ENCODE measurements at places on chromosomes 3 and 15.

GRCh38 chr15:33028495-33028894 is 166.0 kb downstream of the FMN1 start:
- no peak for DNase-seq

DNA sequence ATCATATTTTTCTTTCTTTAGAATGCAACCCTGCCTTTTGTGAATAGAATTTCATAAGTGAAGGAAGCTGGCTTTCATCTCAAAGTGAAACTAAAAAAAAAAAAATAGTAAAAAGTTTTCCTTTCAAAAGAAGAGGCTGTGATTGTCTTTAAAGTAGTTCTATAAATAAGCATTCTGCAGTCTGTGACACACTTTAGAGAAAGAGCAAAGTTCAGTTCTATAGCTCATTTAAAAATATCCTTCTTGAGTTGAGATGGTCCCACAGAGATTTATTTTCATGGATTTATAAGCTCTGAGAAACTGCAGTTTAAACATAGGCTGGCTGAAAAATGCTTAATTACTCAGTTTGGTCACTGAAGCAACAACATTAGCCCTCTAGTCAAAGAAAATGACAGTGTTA is 36.1 kb upstream of the CNTN6 start:
- no peak for DNase-seq

DNA sequence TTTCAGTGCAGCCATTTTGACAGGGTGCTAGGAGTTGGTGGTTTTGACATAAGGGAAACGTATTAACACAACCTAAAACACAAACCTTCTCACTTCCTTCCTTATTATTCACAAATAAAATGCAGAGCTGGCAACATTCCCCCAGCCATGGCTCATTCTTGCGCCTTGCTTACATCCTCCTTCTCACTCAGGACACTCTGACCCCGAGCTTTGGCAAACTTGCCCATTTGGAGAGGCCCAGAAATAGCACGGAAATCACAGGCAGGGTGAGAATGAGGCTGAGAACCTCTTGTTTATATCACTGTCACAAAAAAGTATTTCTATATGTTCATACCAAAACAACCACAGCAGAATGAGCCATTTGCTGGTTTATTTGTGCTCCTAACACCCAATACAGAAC is 244.3 kb downstream of the NTRK3 start:
- DNase-seq, result no peak

DNA sequence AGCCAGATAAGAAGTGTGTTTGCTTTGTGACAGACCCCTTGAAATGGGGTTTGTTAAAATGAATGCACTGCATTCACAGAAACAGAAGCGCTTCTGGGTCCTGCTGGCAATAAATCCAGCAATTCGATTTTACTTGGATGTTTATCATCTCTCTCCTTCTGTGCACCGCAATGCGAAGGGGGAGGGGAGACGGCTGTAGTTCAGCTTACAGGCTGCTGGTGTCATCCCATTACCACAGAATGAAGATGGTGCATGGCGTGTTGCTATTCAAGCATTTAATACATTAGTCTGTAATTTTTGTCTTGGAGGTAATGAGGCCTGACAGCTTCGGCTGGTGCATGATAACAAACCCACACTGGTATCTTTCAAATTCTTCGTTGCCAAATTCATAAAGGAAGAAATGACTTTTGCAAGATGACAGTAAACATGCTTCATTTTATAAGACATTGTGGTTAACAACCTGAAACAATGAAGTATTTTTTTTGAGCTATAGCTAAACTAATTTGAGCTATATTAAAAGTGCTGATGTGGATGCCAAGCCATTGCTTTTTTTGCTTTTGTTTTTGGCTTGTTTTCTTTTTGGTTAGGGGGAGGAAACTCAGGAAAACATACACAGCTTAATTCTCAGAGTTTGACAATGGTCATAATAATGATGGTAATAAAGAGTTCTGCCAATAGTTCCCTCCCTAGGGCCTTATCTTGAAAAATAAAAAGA is 418.3 kb downstream of the OTOL1 start:
- peak; percentile 2 for DNase-seq

- DNase-seq, result no peak
Observed at GRCh38 chr3:148681080-148681479, 16.6 kb upstream of the AGTR1 start.

- DNase-seq, result no peak
Observed at GRCh38 chr3:51585871-51586270, 47.4 kb downstream of the RAD54L2 start.

- DNase-seq, result no peak
Observed at GRCh38 chr15:77387365-77388105, 32.4 kb downstream of the PEAK1 start.

GRCh38 chr3:58392181-58392580 is 41.5 kb downstream of the PDHB start:
- no peak for DNase-seq

- DNase-seq, result no peak
Observed at GRCh38 chr15:71634820-71635560, 175.4 kb upstream of the NR2E3 start.

DNA sequence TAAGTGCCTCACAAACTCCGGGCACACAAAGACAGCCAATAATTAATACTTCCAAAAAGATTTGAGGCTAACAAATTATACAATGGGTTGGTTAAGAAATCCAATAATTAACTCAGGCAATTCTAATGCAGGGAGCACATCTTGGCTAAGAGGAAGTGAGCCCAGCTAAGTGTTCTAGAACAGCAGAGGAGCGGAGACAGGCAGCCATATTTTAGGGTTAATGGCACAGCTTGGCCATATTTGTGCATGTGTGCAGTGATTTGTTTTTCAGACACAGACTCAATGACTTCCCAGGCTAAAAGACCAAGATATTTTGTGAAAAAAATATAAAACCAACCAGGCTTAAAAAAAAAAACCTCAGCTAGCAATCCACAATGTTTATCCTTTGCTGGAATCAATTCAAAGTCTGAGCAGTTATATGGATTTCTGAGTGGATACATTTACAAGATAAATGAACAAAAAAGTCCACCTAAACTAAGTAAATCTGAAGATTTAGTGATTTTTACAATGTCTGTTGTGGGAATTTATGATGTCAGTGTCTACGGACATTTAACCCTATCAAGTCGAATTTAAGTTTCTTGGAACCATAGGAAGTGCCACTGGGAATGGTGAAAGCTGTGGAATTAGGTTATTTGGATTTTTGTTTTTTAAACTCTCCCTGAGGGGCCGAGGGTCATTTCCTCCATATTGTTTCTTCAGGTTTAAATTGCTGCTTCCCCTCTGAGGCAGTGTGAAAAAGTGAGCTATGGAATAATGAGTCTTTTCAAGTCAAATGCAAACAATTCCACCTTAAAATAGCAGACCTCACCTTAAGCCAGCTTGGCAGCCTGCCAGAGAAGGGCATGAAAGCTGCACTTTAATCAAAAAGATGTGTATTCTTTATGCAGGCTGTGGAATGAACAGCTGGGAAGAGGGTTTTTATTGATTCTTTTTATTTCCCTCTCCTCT is 413.7 kb upstream of the TBL1XR1 start:
- no peak for DNase-seq

DNA sequence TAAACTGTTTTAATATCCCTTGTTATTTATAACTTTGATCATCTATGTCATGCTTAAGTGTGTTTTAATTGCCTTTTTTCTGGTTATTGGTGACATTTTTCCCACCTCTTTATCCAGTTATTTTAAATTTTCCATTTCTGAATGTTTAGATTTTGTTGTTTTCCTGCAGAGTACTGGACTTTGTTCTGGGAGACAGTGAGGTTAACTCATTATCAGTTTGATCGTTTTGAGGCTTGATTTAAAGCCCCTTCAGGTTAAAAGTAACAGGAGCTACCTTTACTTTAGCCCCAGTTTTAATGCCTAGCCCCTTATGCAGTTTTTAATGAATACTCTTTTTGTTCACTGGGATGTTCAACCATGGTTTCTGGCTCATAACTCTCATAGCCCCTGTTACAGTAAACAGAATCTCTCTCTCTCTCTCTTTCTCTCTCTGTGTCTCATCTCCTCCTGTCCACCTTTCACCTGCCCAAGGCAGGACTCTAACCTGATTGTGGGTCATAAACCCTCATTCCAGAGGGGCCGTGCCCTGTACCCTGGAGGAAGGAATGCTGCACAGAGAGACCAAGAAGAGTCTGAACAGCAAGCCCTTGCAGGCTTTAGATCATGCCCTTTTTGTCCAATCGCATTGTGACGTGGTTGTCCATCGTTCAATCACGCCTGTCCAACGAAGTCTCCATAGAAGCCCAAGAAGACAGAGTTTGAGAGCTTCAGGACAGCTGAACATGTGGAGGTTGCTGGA is 91.8 kb upstream of the WDR72 start:
- DNase-seq, result no peak

DNA sequence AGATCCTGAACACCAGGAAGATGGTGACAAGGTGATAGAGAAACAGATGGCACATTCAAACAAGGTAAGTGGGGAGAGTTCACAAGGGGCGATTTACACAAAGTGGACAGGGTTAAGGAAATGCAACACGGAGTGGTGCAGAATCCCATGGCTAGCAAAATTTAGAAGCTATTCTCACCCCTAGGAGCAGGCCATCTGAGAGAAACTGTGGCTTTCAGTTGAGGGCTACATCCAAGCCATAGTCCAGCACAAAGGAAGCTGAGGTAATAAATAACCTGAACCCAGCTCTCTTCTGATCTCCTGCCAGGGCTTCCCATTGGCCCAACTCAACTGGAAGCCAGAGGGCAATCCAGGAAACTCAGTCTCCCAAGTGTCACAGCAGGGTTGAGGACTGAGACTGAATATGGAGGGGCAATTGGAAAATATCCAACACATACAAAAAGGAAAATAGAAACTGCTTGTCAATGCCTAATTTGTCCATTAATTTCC is 1.2 kb upstream of the ZNF445 start:
- no peak for DNase-seq

DNA sequence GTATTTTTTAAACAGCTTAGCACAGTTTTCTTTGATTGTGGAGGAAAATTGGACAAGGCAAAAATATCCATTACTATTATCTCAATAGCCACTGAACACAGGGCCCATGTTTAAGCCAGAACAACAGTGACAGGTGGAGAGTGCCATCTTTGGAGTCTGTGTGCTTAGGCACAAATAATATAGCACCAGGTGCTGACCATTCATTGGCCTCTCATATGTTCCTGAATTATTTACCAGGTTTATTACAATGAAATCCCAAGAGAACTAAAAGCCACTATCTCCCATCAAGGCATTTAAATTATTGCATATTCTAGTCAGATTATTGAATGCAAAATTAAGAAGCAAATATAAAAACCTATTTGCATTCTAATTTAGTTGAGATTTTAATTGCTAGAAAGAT is 39.6 kb downstream of the GPR156 start:
- DNase-seq, result no peak

GRCh38 chr3:182686033-182686886 is 107.0 kb upstream of the ATP11B start:
- no peak for DNase-seq

DNA sequence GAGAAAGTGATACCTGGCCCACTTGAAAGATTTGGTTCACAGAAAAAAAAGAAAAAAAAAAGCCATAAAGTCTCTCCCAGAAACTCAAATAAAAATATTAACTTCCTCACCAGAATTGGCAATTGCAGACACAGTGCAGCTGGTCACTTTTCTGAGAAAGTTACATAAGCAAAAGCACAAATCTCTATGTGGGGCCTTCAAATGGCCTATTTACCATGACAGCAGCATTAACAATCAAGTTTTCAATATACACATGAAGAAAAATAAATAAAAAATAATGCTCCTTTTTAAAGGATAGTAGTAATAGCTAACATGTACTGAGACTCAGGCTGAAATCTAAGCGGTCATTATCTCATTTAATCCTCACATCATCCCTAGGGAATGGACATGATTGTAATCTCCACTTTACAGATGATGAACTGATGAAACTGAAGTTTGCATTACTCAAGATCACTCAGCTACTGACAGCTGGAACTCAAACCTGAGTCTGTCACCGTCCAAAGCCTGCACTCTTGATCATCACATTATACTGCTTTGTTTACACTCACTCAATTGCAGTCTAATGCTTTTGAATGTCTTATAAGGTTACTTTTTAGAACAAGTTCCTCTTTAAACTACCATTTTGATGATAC is 3.3 kb downstream of the NPTN start:
- DNase-seq, result no peak

GRCh38 chr3:117756563-117756962 is 1047.0 kb downstream of the TUSC7 start:
- DNase-seq, result no peak

- DNase-seq, result no peak
Observed at GRCh38 chr3:140848666-140849065, 93.0 kb upstream of the SLC25A36 start.

DNA sequence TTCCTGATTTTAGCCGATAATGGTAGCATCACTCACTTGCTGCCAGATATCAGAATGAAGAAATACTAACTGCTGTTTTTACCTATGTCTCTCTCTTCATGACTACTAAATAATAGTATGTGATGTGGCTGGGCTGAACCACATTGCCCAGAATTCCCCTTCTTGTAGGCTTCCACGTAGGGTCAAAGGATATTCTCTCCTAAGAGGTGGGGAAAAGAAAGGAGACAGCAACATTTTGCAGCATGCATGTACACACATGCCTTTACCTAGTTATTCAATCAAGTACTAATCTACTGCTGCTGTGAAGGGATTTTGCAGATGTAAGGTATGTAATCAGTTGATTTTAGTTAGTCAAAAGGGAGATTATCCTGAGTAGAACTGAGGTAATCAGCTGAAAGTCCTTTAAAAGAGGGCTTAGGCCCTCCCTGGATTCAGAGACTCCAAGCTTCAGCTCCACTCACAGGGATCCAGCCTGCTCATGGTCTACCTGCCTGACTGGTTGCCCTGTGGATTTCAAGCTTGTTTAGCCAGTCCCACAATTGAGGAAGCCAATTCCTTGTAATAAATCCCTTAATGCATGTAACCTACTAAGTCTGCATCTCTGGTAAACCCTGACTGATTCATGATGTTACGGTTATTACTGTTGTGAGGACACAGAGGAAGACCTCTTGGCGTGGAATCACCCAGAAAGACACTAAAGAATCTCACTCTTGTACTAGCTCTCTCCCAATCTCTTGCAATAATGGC is 20.4 kb downstream of the PLD1 start:
- no peak for DNase-seq

GRCh38 chr3:172518929-172519640 is 4.1 kb downstream of the TNFSF10 start:
- DNase-seq, result no peak

DNA sequence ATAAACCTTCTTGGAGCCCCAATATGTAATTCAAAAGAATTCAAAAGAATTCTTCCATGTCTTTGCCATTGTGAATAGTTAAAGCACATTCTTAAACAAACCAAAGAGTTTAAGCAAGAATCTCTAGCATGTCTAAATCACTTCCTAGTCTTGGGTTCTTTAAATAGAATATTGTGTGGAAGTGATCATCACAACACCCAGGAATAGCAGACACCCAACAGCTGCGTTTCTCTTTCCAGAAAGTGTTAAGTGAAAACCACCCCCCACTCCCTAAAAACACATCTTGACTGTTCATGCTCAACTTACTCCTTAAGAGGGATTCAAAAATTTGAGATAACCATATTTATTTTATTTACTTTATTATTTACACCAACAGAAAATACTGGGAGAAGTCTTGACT is 24.1 kb upstream of the CAPN7 start:
- no peak for DNase-seq

- no peak for DNase-seq
Observed at GRCh38 chr3:57559526-57559925, 3.5 kb downstream of the PDE12 start.
